Myocyte (in vitro differentiated cells): ENCODE measurements at places on chromosomes 16 and 17. TPM values are rescaled to one million over a fixed set of nuclear protein-coding genes. Genes with fewer than 3 reads are reported as not detected.
A peak's percentile ranks its signal among the peaks of the same experiment; 100 is the strongest.

DNA sequence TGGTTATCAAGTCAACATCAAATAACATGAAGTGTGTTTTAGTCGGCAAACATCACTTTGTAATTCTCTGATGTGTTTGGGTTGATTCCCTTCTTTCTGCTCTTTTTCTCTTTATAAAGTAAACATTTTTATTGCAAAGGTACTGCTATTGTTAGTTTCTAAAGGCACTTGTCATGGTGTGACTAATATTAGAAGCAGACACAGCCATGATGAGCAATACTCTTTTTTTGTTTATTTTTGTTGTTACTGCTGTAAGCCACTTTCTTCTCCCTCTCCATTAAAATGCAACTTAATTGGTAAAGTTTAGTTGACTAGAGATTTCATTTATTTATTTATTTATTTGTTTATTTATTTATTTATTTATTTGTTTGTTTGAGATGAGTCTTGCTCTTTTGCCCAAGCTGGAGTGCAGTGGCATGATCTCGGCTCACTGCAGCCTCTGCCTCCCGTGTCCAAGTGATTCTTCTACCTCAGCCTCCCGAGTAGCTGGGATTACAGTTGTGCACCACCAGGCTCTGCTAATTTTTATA lies 424.7 kb downstream of the WWOX start:
- DNase-seq, result no peak

Gene UMOD
- total RNA-seq, result not detected in 2 replicates

- no peak for DNase-seq
These were observed 9.2 kb downstream of the NXN start for GRCh38 chr17:970364-970763.

Gene CAPNS2
- not detected in 2 replicates for total RNA-seq

DNA sequence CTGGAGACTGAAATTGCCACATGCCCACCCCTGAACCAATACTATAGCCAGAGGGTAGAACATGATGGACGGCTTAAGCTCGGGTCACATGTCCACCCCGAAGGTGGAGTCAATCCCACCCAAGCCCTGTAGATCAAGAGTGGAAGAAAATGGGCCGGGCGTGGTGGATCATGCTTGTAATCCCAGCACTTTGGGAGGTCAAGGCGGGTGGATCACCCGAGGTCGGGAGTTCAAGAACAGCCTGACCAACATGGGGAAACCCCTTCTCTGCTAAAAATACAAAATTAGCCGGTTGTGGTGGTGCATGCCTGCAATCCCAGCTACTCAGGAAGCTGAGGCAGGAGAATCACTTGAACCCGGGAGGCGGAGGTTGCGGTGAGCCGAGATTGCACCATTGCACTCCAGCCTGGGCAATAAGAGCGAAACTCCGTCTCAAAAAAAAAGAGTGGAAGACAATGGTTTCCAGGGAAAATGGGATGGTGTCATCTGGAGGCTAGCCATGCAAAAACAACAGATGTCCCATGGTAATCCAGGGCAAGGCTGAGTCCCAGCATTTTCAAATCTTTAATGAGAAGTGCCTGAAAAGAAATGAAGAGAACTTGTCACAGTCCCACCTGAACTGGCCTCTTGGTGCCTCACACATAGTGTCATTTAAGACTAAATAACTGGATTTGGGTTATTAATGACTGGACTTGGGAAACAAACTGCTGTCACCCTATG lies 30.1 kb downstream of the CD300LF start:
- DNase-seq, result no peak

Gene C1QL1
- total RNA-seq, result 0.11 TPM in 1 of 2 replicates, not detected in the other

- DNase-seq, result no peak
These were observed 30.2 kb downstream of the CMTM3 start for GRCh38 chr16:66634527-66635196.

DNA sequence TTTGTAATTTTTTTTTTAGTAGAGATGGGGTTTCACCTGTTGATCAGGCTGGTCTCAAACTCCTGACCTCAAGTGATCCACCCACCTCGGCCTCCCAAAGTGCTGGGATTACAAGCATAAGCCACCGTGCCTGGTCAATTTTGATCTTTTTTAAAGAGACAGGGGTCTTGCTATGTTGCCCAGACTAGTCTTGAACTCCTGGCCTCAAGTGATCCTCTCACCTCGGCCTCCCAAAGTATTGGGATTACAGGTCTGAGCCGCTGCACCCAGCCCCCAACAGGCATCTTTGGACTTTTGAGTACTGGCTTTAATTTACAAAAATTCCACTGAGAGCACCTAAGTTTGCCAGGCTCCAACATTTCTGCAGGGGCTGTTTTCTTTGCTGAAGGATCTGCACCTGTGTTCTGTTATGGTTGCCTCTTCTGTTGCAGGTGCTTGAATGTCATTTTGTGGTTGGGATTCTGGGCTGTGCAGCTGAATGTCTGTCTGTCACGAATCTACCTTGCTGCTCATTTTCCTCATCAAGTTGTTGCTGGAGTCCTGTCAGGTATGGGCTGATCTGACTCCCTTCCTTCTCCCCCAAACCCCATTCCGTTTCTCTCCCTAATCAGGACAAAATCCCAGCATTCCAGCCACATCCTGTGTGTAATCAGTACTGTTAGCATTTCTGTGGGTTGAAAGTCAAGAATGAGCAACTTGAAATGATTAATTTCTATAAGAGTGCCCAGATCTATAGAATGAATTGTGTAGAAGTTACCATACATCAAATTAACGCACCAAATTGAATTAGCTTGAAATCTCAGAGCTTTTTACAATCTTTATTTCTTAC lies 8.5 kb downstream of the G6PC1 start:
- DNase-seq, result no peak

Gene ARHGDIG
- total RNA-seq, result 0.48 TPM in 1 of 2 replicates, not detected in the other

DNA sequence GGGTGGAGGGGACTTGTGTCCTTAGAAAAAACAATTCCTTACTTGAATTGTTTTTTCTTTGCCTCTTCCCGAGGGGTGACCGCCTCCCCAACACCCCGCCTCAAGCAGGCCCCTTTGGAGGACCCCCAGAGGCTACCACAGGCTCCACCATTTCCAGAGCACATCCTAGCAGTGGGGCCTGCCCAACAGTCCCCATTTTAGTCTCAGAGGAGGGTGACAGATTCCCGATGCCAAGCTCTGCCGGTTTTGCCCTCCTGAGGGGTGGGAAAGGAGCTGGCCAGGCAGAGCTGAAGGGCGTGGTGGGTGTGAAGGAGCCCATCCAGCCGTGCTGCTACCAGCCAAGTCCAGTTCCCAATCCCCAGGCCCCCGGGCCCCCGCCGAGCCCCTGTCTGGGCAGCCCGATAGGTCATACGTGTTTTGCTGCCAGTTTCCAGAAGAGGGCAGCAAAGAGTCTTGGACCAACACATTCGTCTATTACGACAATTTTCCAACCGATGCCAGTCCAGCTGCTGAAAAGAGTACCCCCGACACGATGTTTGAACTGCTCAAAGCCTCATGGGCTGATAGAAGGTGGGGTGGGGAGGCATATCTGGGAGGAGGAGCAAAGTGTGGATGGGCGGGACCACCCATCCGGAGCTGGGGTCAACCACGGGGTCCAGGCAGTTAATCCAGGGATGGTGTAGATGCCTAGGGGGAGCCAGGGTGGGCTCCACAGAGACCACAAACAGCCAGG lies 18.8 kb upstream of the GAA start:
- DNase-seq, result peak; percentile 77

DNA sequence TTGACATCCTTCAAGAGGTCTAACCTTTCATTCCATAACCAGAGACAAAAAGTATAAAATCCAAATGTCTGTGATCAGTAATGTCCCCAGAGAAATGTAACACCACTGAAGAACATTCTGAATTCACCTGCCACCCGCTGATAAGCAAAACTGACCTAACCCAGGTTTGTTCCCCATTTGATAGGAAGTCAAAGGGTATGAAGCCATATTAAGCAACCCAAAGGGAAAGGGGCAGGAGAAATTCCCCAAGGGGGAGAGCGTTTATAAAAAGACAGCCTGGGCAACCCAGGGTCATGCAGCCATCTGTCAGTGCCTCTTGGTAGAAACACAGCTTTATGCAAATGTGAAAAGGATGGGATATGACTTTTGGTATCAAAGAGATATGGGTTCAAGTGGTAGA lies 30.7 kb upstream of the PIK3R6 start:
- DNase-seq, result no peak

Gene NT5M
- total RNA-seq, result 12.4 and 19.3 TPM in 2 replicates

Gene KIF22
- total RNA-seq, result 10.2 and 10.9 TPM in 2 replicates

DNA sequence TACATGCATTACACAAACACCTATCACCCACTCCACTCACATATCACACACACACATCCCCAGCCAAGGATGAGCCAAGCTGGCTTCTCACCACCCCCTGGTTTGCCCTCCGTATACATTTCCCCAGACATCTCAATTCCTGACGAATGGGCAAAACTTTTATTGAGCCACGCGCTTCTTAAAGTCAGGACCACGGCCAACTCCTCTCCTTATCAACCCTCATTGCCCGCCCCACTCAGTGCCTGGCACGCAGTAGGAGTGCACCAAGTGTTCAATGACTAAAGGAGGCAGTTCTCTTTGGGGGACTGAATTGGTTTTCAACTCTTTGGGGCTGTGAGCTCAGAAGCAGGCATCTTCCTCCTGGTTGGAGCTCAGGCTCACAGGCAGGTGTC lies 22.5 kb upstream of the C16orf78 start:
- DNase-seq, result no peak

DNA sequence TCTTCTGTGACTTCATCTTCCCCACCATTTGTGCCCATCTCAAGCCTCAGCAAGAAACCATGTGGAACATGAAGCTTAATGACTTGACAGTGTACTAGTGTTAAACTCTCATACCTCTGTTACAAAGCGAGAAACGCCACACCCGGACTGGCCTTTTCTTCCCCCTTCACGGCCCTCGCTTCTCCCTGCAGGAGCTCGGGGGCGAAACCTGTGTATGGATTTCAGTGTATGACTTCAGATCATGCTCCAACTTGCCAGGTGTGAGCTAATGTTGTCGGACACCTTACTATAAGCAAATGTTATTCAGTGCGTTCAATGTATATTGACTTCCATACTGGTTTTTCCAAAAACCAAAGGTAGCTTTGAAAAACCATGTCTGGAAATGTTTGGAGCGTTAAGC lies 20.1 kb upstream of the SLC5A11 start:
- DNase-seq, result no peak

- peak; percentile 92 for DNase-seq
These were observed 11.5 kb upstream of the SCN4A start for GRCh38 chr17:63984236-63984635.

DNA sequence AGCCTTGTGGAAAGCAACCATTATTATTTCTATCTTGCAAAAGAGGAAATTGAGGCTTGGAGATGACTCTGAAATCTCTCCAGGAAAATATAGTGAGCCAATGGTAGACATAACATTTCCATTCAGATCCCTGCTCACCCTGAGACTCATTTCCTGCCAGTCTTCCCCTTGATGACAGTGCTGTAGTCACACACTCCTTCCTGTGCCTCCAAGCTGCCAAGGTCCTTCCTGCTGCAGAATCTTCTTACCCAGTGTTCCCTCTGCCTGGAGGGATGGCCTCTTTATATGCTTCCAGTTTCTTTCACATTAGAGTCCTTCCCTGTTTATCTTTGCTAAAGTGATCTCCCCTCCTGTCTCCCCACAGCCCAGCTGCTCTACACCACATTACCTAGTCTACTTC lies 648.1 kb downstream of the TOX3 start:
- no peak for DNase-seq

Gene TPSG1
- total RNA-seq, result not detected in 2 replicates

GRCh38 chr17:67364847-67365737 lies 1.3 kb downstream of the PSMD12 start:
- DNase-seq, result no peak

Gene VAT1L
- not detected in 2 replicates for total RNA-seq

DNA sequence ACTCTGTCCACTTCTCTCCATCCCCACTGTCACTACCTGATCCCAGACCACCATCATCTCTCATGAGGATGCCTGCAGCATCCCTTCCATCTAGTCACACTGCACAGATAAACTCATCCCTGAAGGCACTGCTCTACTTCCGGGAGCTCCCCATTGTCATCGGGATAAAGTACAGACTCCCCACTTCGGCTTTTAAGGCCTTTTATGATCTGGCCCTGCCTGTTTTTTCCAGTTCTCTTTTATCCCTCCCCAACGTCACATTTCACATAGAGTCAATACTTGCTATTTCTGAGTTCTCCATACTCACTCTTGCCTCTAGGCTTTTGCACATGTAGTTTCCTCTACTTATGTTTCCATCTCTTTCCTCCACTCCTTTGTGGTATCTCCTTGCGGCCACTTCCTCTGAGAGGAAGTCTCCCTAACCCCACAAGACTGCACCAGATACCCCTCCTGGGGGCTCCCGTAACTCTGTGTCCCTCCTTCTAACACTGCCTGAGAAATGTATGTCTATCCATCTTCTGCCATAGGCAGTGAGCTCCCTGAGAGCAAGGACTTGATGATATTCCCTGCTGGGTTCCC lies 66.9 kb downstream of the COPRS start:
- no peak for DNase-seq

GRCh38 chr16:88957887-88958577 lies 19.0 kb downstream of the CBFA2T3 start:
- DNase-seq, result no peak

Gene ERBB2
- 87.4 and 119 TPM in 2 replicates for total RNA-seq

DNA sequence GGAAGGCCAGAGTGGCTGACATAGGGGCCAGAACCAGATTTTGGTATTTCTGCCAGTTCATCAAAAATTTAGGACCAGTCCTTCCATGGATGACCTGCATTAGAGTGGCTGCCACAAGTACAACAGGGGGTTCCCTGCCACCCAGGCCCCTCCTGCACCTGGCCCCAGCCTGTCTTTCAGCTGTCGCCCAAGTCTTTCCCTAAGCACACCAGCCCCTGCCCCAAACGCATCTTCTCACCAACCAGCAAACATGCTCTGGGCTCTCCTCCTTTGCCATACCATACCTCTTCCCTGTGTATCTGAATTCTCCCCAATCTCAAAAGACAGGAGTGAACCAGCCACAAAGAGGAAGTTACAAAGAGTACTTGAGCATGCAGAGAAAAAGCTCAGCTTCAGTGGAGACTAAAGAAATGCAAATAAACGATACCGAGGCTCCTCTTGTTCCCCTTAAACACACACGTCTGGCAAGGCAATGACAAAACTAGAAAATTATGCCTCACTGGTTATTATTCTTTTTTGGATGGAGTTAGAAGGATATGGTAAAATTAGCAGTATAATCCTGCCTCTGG lies 130.6 kb downstream of the DYNLRB2 start:
- DNase-seq, result no peak

Gene NACA2
- not detected in 2 replicates for total RNA-seq

- peak; percentile 57 for DNase-seq
These were observed 18.9 kb downstream of the KATNB1 start for GRCh38 chr16:57754354-57755060.

DNA sequence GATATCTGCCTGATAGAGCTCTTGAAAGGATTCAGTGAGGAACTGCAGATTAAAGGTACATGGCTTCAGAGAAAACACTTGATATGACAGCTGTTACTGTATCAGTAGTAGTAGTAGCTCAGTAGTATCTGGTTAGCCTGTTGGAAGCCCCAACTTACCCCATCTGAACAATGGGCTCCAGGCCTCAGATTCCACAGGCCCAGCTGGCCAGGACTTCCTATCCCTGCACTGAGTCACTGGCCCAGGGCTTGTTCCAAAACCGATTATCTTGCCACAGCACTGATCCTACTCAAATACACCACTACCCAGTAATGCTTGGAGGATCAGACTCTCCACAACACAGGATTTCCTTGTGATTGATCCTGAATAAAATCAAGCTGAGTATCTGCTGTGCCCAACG lies 32.6 kb downstream of the DCUN1D3 start:
- DNase-seq, result peak; percentile 35
